Lower leg skin (tissue), 4 donors: ENCODE measurements at places on chromosomes 1 and 21. TPM values are rescaled to one million over a fixed set of nuclear protein-coding genes. Genes with fewer than 3 reads are reported as not detected.

Gene SLC26A9
- total RNA-seq, result 4.9 TPM

GRCh38 chr21:43928222-43929125 lies 63.5 kb downstream of the AGPAT3 start:
- no peak for DNase-seq

DNA sequence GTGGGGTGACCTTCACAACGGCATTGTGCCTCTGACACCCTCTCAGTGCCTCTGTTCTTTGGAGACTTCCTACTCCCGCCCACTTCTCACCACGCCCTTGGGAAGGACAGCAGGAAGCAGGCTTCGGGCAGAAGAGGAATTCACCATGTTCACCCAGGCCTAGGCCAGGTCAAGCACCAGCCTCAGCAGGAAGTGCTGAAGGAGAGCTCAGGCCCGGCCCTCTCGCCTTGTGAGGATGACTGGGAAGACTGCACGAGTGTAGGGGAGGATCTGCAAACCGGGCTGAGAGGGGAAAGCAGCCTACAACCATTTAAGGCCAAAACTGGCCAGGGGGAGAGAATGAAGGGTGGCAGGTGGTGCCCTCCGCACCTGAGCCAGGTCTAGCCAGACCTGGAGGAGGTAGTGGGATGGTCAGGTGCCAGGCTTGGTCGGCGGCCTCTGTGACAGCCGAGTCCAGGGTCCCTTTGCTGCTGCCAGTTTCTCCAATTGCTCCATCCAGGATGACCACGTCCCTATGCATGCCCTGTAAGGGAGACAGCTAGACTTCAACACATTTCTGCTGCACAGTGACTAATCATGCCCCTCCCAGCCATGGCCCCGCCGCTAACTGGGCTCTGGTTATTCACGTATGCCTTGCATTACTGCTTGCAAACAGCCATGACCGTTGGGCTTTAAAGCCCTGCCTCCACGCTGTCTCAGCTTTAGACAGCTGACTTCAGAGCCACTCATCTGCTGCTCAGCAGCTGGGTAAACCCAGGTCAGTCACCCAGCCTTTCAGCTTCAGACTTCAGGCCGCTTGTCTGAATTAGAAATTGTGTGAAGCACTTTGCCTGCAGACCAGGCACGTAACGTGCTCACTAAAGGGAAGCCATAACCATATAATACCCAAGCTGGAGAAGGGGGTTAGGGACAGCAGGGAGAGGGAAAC lies 8.9 kb downstream of the MRTO4 start:
- DNase-seq, result no peak

Gene TRNAU1AP
- 17.5 TPM for total RNA-seq

GRCh38 chr1:57109247-57109646 lies 143.4 kb upstream of the C8B start:
- no peak for DNase-seq

- no peak for DNase-seq
Measured at GRCh38 chr1:88552226-88552625, 131.8 kb upstream of the PKN2 start.

- no peak for DNase-seq
Measured at GRCh38 chr1:27436204-27437159, 44.1 kb downstream of the GPR3 start.

Gene FMO5
- 35.7 TPM for total RNA-seq

GRCh38 chr1:197081117-197081753 lies 14.2 kb upstream of the F13B start:
- DNase-seq, result no peak

DNA sequence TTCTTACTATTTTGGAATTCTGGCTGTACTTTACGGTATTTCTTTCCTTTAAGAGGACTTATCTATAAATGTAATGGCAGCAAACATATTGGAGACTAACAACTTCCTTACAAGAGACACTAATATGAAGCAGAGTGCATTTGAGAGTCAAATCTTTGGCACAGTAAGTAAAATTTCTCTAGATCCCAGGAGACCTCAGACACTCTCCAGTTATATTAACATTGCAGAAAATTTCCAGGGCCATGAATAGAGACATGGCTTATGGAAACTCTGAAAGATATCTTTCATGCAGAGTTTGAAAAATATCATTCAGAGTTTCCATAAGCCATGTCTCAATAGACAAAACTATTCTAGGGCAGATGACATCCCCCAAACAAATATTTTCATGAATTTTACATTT lies 51.2 kb downstream of the IL23R start:
- DNase-seq, result no peak

DNA sequence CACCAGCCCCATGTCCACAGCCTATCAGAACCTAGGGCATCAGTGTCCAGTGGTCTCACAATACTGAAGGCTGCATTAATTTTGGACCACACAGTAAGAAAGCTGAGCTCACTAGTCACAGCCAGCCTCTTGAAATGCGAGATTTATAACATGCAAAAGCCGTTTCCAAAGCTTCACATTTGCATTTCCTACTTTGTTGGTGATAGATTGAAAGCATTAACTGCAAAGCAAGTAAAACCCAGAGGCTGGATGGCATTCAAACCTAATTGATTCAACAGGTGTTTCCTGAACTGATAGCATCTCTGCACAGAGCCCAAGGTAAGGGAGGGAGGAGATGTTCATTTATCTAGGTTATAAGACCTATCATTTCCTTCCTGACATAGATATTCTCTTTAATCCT lies 410.1 kb downstream of the OMA1 start:
- DNase-seq, result no peak

- DNase-seq, result no peak
Measured at GRCh38 chr1:223780318-223780717, 65.4 kb downstream of the TP53BP2 start.

GRCh38 chr1:181169281-181169865 lies 80.9 kb downstream of the IER5 start:
- no peak for DNase-seq

DNA sequence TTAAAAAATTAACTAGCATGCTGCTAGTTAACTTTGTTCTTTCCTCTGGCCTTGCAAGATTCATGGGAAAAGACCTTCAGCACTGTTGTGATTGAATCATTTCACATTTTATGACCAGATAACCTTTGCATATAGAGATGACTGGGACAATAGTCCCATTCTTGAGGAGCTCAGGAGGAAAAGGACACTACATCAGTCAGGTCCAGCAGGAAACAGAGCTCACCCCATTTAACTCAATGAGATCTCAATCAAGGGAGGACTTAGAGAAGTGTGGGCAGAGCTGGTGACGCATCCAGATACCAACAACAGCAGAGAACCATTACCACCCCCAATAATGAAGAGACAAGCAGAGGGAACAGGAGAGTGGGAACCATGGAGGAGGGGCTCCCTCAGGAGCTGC lies 109.4 kb upstream of the GUCA2B start:
- DNase-seq, result no peak

GRCh38 chr1:216824511-216824910 lies 101.3 kb upstream of the ESRRG start:
- no peak for DNase-seq

Gene ITLN2
- total RNA-seq, result not detected

Gene HSD3B2
- total RNA-seq, result not detected

Gene SLC9C2
- total RNA-seq, result not detected

Gene LCE2A
- total RNA-seq, result 243 TPM

Gene TMPRSS15
- not detected for total RNA-seq

GRCh38 chr1:201258763-201259230 lies 24.5 kb upstream of the PKP1 start:
- DNase-seq, result peak; percentile 82

GRCh38 chr1:212566522-212567479 lies 41.8 kb upstream of the ATF3 start:
- DNase-seq, result peak; percentile 36

DNA sequence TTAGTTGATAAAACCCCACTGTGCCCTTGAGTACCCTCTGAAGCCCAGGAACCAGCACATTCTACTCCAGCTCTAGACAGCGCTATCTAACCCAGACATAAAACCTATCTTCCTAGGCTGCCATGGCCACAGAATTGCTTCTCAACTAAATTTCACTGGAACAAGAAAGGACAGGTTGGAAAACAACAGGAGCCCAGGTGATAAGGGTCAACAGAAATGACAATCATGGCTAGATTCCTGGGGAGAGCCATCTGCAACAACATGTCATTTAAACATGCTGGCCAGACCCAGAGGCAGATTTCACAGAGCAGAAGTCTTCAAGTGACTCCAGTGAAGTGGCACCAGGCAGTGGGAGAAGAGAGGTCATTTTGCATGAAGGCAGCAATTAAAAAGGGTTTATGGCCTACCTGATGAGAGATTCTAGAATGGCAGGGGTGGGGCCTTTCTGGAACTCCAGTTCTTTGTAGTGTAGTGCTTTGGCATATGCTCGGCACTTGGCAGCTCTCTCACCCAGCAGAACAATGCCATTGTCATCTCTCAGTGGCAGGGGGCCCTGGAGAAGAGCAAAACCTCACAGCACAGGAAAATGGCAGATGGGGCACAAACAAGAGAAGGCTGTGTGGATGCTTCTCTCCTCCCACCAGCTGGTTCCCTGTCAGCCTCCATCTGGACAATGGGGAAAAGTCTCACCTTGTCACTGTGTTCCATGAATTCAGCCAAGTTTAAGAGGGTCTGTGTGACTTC lies 9.9 kb downstream of the ANGPTL7 start:
- DNase-seq, result no peak

DNA sequence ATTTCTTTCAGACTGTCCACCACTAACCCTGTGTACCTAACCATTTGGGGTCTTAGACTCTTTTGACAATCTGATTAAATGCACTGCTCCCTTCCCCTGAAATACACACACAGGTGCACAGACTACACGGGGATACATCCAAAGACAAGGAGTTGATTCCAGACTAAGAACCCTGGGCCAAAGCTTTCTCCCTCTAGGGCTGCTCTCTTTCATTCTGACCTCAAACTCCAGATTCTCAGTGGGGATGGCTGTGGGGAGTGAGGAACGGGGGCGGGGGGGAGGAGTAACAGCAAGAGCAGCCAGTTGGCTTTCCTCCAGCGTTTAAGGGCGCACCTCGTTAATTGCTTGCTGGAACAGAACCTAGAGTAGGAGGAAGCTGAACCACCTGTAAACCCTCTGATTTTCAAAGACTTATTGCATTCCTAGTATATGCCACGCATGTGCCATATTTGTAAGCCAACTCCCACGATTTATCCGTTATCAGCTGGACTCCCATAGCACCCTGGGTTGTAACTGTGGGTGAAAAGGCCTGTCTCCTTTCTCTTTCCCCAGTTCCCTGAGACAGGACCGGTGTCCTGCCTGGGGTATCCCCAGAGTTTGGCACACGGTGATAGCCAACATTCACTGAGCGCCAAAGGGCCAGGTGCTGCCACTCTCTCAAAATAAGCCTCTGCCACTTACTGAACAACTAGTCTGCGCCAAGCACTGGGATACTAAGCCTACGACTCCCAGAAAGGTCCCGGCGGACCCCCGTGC lies 920 bp downstream of the MTHFR start:
- no peak for DNase-seq

Gene OR6N1
- not detected for total RNA-seq

- no peak for DNase-seq
Measured at GRCh38 chr1:118588566-118588965, 399.6 kb downstream of the TBX15 start.

GRCh38 chr1:21631944-21632887 lies 36.9 kb downstream of the RAP1GAP start:
- no peak for DNase-seq

- peak; percentile 94 for DNase-seq
Measured at GRCh38 chr1:67559222-67559700, 125.7 kb upstream of the GADD45A start.

- DNase-seq, result no peak
Measured at GRCh38 chr21:23045955-23046354, 2047.7 kb downstream of the NCAM2 start.

GRCh38 chr1:186626356-186626932 lies 53.8 kb downstream of the PTGS2 start:
- no peak for DNase-seq

GRCh38 chr1:232271991-232272589 lies 357.8 kb downstream of the SIPA1L2 start:
- no peak for DNase-seq

DNA sequence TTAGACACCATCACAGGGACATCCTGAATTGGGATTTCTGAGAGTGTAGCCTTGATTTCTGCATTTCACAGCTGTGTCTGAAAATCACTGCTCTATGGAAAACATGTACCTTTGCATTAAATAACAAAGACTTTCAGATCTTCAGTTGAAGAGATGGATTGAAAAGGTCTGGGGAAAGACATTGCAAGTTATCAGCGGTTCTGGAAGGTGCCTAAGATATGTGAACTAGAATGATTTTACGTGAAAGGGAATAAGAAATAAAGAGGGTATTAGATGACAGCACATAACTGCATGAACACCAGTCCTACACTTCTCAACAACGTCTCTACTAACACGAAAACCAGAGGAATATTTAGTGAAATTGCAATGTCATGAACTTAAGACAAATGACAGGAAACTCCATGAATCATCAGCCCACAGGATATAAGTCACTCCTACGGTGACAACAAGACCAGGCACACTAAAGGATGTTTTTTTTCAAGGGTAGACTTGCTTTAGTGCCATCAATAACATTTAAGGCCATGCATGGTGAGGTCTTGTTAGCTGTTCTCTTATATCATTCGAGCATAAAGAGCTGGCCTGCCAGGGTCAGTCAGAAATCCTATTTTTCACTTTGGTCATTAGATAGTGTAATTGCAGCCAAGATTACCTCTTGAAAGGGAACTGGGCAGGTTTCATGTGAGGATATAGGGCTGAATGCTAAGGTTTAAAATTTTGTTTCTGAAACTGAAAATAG lies 283.1 kb downstream of the GRIK1 start:
- no peak for DNase-seq

DNA sequence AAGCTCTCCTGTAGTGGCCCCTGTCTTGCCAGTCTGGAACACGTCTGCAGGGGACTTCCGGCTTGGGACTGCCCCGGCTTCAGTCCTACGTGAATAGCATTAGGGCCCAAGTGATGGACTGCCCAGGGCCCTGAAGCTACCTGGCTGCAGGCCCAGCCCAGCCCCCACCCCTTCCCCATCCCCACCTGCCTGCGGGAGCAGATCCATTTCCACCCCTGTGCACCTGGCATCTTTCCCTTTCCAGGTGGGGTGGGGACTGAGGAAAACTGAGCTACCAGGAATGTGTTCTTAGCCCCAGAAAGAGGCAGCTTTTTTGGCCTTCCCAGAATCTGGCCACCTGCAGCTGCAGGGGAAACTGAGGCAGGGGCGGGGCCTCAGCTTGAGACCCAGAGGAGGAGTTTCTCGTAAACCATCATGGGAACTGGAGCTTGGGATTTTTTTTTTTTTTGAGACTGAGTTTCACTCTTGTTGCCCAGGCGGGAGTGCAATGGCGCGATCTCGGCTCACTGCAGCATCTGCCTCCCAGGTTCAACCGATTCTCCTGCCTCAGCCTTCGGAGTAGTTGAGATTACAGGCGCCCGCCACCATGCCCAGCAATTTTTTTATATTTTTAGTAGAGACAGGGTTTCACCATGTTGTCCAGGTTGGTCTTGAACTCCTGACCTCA lies 3.2 kb downstream of the EDN2 start:
- DNase-seq, result no peak
